ENCODE measurements at places on chromosomes 1 and 21. TPM values are rescaled to one million over a fixed set of nuclear protein-coding genes. Genes with fewer than 3 reads are reported as not detected.

DNA sequence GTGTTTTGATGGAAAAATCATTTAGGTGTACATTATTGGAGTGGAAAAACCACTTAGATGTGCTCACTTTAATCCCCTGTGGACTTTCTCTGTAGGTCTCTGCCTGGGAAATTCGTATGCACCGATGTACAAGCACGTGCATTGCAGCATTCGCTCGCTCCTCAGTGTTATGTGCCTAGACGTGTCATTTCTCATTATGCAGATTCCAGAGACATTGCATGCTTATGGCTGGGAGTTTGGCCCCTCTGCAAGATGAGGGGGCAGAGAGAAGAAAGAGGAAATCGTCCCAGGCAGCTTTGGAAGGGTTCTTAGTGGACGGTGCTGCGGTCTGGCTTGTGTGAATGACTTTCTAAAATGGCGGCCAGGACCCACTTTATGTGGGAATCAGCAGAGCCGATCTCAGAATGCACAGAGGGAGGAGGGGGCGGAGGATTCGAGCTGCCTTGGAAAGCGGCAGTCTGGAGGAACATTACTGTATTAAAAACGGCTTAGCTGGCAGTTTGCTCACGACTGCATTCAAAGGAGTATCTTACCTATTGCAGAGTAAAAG, 2.3 kb downstream of the SPEN start:
- peak; percentile 69 for DNase-seq

The PPIAL4G gene
- not detected for total RNA-seq

- DNase-seq: no peak
Observed at GRCh38 chr1:147478521-147478920, 62.8 kb upstream of the BCL9 start.

- no peak for DNase-seq
Observed at GRCh38 chr1:25338986-25339385, 852 bp downstream of the TMEM50A start.

The VTCN1 gene
- total RNA-seq: not detected

DNA sequence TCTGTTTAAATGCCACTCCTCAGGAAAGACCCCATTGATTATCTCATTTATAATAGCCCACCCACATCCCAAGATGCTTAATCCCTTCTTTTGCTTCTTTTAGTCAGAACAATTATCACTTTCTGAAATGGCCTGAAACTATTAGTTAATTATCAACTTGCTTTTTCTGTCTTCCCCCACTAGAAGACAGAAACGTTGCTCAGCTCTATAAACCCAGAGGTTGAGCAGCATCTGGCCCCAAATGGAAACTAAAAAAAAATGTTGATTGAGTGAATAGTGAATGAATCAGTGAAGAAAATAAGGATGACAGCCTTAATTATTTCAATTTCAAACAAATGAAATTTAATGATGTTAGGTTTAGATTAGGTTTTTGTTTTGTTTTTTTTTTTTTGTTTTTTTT, 38.2 kb upstream of the PIGC start:
- DNase-seq: no peak

DNA sequence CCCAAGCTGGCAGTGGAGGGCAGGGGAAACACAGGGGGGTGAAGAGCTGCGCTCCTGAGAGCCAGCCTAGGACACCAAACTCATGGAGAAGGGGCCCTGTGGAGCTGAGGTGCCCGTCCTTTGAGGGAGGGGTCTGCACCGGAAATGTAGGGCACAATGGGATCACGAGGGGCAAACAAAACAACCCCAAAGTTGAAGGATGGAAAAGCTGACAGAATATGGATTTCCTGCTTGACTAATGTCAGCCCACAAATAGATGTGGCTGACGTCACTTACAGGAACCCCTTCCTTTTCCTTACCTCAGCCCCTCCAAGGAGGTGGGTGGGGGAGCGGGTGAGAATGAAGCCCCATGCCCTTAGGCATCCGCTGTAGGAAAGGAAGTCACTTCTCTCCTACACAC, 110.9 kb downstream of the KCNN3 start:
- DNase-seq: no peak

The KRTAP10-9 gene
- not detected for total RNA-seq

- DNase-seq: no peak
Observed at GRCh38 chr1:204568576-204569315, 52.5 kb downstream of the MDM4 start.

DNA sequence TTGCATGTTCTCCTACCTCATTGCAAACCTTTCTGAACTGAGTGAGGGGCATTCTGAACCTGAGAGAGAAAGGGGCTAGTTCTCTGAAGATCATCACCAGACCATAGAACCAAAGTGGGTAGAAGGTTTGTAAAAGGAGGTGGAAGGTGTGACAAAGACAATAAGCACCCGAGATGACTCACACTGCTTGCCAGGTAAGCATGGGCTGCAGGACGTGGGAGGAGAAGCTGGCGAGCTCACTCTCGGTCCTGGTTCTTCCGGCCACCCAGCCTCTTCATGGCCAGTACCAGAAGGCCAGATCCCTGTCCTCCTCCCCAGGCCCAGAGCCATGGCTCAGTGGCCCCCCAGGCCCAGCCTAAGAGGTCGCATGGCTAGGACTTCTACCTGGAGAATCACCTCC, 128.3 kb downstream of the TMEM53 start:
- DNase-seq: no peak

GRCh38 chr1:166999075-166999474, 10.0 kb downstream of the MAEL start:
- DNase-seq: peak; percentile 7

DNA sequence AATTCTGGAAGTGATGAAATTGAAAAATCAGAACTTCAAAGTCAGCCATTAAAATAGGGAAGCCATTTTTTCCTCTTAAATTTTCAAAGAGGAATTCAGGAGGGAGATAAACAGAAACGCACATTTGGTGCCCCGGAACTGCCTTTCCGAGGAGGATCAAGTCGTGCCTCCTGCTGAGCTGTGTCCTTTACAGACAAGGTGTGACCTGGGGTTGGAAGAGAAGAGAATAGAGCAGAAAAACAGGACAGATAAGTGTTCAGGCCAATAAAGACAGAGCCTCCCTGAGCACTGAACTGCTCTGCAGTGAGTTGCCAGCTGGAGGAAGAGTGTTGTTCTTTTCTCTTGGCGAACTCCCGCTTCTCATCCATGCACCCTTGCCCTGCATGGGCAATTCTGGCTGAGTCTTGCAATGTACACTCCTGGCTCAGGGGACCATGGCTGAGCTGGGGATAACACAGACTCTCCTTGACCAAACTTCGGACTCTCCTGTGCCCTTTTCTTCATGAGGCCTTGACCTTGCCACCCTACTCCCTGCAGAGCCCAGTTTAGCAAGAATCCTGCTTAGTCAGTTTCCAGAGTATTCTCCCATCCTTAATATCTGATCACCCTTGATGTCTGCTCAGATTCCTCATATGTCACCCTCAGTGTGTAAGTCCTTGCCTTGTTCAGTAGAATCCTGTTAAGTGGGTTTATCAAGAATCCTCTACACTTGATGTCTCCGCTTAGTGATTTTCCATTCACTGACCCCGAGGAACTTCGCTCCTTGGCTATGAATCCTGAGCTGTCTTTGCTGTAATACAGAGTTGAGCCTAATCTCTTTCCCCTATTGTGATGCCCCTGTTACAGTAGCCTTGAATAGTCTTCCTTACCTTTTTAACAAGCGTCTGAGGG, 1.3 kb upstream of the MTARC1 start:
- DNase-seq: no peak

DNA sequence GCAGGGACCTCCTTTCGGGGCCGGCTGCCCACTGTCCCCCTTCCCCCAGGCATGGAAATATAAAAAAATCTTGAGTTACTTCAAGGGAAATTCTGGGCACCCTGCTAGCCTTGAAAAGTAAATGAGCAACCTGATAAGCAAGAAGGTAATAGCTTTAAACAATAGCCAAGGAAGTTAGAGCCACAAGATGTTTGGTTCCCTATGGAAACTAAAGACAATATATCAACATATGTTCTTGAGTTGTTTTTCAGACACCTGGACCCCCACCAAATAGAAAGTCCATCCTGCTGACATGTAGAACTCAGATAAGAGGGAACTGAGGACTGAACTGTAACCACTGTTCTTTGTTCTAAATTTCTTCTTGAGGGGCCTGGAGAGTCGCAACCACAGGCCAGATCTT, 19.3 kb upstream of the SLC35A3 start:
- DNase-seq: no peak

GRCh38 chr21:23874271-23874670, 1733.0 kb downstream of the MRPL39 start:
- no peak for DNase-seq

GRCh38 chr1:56824938-56825337, 5.7 kb upstream of the FYB2 start:
- DNase-seq: no peak

The WNT9A gene
- total RNA-seq: 0.33 TPM

- no peak for DNase-seq
Observed at GRCh38 chr1:94745742-94746141, 74.4 kb upstream of the SLC44A3 start.

The ENO1 gene
- 3,632 TPM for total RNA-seq

GRCh38 chr1:118158924-118159323, 26.1 kb downstream of the SPAG17 start:
- peak; percentile 40 for DNase-seq

GRCh38 chr1:97898948-97899347, 21.9 kb downstream of the DPYD start:
- peak; percentile 61 for DNase-seq

- DNase-seq: no peak
Observed at GRCh38 chr1:232556351-232556750, 73.6 kb downstream of the SIPA1L2 start.

GRCh38 chr1:48761986-48762385, 14.7 kb downstream of the BEND5 start:
- DNase-seq: no peak

DNA sequence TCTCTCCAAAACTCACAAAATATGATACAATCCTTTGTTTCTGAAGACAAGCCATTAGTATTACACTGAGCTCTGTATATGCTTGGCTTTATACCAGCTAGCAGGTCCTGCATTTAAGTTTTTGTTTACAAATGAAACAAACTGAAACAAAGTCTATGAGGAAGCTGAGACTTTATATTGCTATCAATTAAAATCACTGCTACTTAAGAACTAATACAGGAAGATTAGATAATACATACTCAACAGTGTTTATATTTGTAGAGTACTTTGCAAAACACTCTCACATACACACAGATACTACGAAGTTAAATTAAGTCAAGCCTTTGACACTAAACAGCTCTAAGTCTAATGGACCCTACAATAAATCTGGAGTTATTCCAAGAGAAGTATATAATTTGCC, 247.4 kb downstream of the CRB1 start:
- no peak for DNase-seq

DNA sequence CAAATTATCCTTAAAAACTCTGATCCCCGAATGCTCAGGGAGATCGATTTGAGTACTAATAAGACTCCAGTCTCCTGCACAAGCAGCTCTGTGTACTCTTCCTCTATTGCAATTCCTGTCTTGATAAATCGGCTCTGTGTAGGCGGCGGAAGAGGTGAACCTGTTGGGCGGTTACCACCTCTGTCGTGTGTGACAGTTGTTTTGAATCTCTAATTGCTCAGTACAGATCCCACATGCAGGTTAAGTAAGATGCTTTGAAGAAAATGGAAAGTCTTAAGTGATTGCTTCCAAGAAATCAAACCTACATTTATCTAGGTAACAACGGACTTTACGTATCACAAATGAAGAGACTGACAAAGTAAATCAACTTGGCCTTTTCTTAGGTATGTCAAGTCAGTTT, 35.5 kb downstream of the COA6 start:
- no peak for DNase-seq

DNA sequence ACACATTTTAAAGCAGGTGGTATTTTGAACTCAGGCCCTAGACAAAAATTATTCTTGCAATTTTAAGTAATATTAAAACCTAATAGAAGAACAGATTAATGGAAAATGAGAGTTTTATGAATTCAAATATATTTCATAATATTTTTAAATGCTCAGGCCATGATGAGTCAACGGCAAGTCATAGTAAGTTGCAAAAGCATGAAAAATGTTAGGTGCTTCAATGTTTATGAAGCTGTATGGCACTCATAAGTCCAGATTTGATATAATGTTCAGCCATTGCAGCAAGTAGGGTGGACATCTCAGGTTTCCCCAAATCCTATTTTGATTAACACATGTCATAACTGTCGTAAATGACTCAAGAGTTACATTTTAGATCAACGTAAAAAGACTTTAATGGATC, 112.6 kb downstream of the GRIK1 start:
- DNase-seq: no peak

The AKNAD1 gene
- 5.0 TPM for total RNA-seq

DNA sequence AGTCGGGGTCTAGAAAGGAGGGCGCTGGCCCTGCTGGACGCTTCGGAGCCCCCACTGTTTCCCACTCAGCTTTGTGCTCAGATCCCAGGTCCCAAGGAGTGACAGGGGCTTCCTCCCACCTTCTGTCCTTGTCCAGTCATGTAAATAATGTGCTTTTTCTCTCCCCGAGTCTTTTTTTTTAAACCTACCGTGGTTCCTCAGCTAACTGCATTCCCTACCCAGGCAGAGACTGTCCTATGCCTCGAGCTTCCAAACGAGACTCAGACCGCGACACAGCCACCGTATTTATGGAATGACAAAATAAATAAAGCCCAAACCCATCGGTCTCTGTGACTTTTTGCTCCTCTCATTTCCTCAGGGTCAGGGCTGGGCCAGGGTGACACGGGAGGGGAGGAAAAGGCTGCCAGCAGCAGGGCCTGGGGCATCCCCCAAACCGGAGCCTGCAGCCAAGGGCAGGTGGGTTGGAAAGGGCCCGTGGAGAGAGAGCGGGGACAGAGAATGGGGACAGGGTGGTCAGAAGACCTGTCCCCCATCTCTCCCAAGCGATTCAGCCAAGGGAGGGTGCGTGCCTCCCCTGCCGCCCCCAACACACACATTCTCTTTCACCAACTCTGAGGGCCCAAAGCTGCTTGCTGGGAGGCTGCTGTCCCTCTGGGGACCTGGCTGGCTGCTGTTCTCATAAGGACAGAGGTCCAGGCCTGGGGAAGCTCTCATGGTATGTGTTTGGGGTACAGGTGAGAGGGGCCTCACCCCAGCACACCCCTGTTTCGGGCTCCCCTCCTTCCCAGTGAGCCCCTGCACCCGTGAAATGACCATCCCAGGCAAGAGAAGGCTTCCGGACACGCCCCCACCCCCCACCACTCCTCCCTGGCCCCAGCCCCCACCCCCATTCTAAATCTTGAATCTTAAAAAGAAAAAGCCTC, 55.4 kb downstream of the KCNAB2 start:
- DNase-seq: no peak

- peak; percentile 11 for DNase-seq
Observed at GRCh38 chr1:10867138-10867721, 70.8 kb upstream of the CASZ1 start.

The RNU1-2 gene
- not detected for total RNA-seq

DNA sequence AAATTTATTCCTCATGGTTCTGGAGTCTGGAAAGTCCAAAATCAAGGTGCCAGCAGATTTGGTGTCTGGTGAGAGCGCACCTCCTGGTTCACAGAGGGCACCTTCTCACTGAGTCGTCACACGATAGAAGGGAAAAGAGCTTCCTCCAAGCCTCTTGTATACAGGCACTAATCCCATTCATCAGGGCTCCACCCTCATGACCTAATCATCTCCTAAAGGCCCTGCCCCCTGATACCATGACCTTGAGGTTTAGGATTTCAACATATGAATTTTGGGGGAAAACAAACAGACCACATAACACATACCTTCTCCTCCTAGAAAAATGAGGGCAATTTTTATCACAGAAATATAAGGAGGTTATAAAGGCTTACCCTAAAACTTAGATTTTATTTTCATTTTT, 88.0 kb upstream of the NFIA start:
- no peak for DNase-seq

GRCh38 chr1:43345120-43345519, 7.5 kb downstream of the MPL start:
- DNase-seq: no peak

The CELA2B gene
- not detected for total RNA-seq

The COPA gene
- 115 TPM for total RNA-seq
